ENCODE measurements at places on chromosomes 3 and 15. TPM values are rescaled to one million over a fixed set of nuclear protein-coding genes. Genes with fewer than 3 reads are reported as not detected.

GCNT3 gene
- total RNA-seq: not detected

GP9 gene
- not detected for total RNA-seq

GOLGA6B gene
- not detected for total RNA-seq

KLHL40 gene
- under 0.01 TPM for total RNA-seq

SLCO3A1 gene
- 4.6 TPM for total RNA-seq

TIMP4 gene
- total RNA-seq: not detected

TRAT1 gene
- total RNA-seq: not detected

GHSR gene
- not detected for total RNA-seq

ADIPOQ gene
- total RNA-seq: not detected

BCL2A1 gene
- 1.9 TPM for total RNA-seq

MEGF11 gene
- not detected for total RNA-seq

STT3B gene
- 233 TPM for total RNA-seq

AQP9 gene
- 0.07 TPM for total RNA-seq

APOD gene
- 6.8 TPM for total RNA-seq

PPP1R14D gene
- not detected for total RNA-seq

IGDCC3 gene
- total RNA-seq: not detected

RPL39L gene
- total RNA-seq: 23.8 TPM

SOX2 gene
- not detected for total RNA-seq

CHL1 gene
- not detected for total RNA-seq

USP8 gene
- total RNA-seq: 63.3 TPM

THRB gene
- total RNA-seq: 0.93 TPM

LIPC gene
- total RNA-seq: 0.07 TPM
